ENCODE measurements at places on chromosomes 7 and 10.
A peak's percentile ranks its signal among the peaks of the same experiment; 100 is the strongest.

GRCh38 chr7:111762211-111762610, 199.9 kb upstream of the IMMP2L start:
- DNase-seq = no peak

GRCh38 chr7:28355635-28356319, 56.5 kb upstream of the CREB5 start:
- DNase-seq = no peak

GRCh38 chr10:23437963-23438546, 820 bp upstream of the OTUD1 start:
- no peak for DNase-seq

DNA sequence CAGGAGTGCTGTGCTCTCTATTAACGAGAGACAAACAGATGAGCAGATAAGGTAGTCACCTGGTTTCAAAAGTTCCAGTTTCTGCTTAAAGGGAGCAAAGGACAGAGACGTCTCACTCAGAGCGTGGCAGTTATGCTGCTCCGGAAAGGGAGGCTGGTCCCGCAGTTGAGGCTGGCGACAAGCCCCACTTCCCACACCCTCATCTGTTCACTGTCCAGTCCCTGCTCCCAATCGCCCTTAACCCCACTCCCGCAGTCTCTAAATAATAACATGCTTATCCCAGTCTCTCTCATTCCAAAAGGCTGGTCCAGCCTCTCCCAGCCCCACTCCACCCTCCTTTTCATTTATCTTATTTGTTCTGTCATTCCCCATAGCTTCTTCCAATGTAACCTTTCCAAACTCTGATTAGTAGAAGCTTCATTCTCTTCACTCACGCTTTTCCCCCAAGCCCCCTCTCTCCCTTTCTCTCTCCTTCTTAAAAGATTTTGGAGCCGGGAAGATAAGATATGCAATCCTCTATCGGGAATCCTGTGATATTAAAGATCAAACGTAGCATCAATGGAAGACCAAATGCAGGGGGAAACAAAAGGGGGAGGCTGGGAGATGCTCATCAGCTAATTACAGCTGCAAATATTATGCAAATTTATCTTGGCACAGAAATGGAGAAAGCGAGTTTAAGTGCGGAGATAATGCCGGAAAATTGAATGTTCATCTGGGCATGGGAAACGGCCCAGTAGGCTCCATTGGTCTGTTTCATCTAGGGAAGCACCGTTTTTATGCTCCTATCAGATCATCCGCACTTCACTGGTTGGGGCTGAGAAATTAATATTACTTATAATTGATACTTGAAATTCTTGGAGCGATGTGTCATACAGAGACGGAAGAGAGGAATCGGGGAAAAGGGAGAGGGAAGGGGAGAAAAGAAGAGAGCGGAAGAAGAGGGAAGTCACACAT, 16.3 kb upstream of the GATA3 start:
- no peak for DNase-seq

GRCh38 chr7:134649226-134649775, 2.6 kb downstream of the BPGM start:
- no peak for DNase-seq

DNA sequence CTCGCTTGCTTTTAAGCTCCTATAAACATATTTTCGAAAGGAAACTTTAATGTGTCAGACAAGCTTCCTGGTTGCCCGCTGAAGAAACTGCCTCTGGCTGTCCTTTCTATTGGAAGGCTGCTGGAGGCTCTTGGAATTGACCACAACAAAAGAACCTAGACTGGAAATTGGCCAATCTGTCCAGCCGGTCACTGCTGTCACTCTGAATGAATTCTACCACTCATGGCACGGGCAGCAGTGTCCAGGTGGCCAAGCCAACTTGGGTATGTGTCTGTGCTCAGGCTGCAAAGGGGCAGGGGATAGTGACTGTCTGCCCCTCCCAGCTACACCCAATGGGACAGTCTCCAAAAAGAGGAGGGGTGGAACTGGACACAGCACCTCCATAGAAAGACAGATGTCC, 57.6 kb downstream of the CDH23 start:
- DNase-seq = no peak

DNA sequence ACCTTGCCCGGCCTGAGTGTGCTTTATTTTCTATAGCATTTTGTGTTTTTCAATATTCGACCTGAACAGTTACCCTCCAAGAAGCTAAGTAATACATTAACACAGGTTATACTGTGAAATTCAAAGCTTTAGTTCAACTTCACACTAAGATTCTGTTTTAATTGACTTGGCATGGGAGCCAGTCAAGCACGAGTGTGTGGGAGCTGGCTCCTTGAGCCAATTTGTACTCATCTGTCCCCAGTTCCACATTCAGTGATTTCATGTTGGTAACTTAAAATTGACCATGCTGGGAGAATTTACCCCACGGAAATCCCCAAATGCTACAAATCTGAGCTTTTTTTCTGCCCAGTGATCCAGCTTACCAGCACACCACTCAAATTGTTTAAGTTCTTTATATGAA, 20.3 kb downstream of the TSPAN12 start:
- DNase-seq = no peak

DNA sequence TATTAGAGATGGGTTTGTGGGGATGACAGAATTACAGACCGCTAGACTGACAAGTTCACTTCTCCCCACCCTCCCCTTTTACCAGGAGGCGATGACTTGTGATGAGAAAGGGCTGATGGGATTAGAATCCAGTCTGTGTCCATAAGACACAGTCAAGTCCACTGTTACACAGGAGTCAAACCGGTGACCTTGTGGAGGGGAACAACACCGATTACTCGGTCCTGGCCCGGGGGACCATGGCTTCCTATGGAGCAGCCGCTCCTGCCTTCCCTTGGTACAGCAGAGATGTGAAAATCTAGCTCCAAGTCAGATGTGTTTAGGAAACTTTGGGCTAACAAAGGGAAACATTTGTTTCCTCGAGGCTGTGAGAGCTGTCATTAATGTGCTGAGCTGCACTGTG, 105.5 kb downstream of the ACTR3B start:
- DNase-seq = no peak

- DNase-seq = no peak
Observed at GRCh38 chr7:51135576-51135975, 181.0 kb downstream of the COBL start.

DNA sequence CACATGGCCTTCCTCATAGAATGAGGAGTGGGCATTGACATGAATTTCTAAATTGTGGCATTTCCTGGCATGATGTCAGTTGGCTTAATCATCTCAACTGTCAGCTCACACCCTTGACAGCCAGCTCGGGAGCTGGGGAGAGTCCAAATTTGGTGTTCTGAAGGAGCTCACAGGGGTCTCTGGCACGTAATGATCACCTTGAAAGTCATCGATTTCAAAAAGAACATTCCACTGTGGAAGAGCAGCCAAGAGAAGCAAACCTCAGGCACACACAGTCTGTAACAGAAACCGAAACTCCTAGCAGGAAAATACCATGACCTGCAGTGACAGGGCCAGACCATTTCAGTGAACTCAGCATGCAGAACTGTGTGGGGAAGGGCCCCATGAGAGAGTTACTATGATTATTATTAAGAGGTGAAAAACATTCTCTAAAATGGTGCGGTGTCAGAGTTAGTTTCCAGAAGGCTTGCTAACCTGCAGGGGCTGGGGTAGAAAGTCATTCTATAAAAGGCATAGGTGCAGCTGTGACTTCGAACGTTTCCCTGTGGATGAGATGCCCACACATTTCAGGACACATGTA, 26.4 kb upstream of the KLF6 start:
- peak; percentile 51 for DNase-seq

- no peak for DNase-seq
Observed at GRCh38 chr10:9253121-9253520, 1198.6 kb downstream of the GATA3 start.

DNA sequence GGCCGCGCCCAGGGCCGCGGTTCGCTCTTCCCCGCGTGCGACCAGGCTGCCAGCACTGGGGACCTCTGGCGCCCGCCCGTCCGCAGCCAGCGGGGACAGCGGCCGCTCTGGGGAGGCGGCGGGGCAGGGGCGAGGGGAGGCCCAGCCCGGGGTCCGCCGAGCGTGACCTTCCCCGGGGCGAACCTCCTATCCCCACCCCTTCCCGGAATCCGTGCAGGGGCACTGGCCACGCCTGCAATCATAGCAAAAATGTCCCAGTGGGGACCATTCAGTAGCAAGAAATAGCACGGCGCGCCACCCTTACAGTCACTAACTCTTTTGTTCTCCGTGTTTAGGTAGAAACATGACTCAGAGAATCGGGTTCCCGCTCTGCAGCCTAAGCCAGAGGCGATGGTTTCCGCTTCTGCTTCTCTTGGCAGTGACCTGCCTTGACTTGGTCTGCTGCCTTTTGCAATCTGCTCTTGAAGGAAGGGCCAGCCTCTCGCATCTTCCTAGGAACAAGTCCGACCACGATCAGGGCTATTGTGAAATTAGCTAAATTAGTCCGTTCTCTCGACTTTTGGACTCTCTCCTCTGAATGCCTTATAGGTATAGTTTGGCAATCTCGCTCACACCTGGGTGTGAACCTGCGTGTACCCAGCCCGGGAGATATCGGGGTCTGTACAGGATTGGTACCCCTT, 79.3 kb upstream of the ACBD5 start:
- peak; percentile 41 for DNase-seq

DNA sequence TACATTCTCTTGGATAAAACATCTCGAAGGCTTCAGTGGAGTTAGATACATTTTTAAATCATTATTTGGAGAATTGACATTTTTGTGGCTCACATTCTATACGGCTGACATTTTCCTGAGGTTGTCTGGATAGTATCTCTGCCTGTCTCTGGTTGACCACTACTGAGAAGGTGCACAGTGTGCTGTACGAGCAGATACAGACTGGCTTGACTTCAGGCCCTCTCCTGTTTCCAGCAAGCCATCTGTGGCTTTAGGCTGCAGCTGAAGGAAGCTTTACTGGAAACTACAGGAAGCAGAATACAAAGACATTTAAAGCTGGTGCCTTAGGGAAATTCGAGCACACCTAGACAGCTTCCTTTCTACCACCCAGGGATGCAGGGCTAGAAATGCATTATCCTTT, 39.3 kb upstream of the RSU1 start:
- no peak for DNase-seq

DNA sequence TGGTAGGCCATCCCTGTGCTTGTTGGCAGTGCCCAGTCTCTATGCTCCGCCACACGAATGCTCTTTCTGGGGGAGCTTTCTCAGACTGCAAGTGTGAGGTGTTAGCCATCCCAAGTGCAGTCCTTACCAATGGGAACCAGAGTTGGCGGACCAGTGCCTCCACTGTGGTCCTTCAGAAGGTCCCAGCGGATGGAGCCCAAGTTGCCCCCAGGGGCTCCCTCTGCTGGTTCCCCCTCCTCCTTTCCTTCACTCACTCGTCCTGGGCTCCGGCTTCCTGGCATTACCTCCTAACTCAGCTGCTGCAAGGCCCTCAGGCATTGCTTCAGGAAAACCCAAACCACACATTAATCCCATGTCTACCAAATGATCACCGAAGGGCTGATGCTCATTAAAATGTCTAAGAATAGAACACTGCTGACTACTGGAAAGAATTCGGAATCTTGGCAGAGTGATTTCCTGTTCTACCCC, 139.8 kb downstream of the CUBN start:
- no peak for DNase-seq

DNA sequence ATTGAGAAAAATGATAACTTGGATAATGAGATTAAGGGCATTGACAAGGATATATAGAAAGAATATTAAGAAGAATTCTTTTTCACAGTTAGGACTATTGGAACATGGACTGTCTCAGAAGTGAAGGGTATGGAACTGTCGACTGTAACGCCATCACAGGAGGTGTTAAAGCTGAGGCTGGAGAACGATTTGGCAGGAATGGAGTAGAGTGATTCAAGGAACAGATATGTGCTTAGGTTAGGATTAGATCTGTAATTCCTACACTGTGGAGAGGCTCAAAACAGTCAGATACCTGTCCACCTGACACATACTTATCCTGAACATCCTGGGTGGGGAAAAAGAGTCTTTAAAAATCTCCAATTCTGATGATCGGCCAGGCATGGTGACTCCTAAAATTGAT, 30.9 kb downstream of the RHOBTB1 start:
- no peak for DNase-seq

- no peak for DNase-seq
Observed at GRCh38 chr7:133957845-133958244, 169.3 kb upstream of the LRGUK start.

DNA sequence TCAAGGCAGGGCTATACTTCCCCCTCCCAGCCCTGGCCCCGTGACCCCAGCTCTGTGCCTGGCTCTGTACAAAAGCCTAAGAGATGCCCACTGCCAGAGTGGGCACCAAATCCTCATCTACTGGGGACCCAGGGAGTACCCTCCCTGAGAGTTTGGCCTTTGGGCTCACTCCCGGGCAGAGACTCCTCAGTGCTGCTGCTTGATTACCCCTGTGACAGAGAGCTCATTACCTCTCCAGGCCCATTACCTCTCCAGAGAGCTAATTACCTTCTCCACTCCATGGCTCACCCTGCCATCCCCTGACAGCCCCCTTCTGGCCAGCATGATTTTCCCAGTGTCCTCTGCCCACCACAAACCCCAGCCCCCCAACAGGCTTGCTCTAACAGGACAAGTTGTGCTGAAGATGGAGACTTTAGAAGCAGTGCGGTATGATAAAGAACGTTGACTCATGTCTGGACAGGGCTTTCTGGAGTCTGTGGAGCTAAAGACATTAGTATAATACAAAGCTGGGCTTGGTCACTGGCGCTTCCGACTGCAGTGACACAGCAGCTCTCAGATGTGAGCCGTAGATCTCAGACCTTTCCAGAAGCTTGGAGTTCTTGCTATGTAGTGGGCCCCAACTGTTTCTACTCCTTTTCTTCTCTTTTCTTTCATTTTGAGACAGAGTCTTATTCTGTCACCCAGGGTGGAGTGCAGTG, 111.3 kb upstream of the KCTD7 start:
- no peak for DNase-seq

- DNase-seq = no peak
Observed at GRCh38 chr7:113404245-113404644, 285.9 kb upstream of the SMIM30 start.

DNA sequence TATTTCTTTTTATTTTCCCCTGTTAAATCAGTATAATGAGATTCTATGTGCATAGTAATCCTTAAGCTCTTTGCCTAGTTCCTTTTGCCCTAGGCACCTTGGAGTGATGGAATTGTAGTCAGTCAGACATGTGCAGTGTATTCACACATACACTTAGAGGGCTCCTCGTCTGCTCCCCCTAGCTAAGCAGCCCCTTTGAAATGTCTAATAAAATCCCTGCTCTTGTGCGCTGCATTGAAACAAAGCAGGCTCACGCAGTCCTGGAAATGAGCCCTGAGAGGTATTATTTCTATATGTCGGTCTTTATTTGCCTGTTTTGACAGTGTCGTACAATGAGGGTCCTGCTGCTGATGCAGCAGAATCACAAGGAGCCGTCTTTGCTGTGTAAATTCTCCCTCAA, 258.7 kb downstream of the AUTS2 start:
- no peak for DNase-seq

GRCh38 chr7:43656997-43657396, 72.3 kb downstream of the COA1 start:
- DNase-seq = no peak

All from germinal center (tissue), 1 donor.